WERI-Rb-1 (cell line): ENCODE measurements at places on chromosomes 5 and 9.

DNA sequence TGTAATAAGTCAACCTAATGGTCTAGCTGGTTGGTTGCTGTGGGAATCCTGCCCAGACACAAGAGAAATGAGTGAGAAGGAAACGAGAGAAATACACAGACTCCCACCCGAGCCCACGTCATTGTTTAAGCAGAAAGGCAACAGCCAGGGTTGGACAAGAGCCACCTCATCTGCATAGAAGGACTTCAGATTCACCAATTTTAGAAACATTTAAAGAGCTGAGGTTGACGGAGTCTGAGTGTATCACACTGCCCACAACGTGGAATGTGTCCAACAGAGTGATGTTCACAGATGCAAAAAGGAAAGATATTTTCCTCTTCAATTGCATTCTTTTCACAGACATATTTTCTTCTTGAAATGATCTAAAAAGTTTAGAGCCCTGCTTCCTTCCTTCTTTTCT is 349.5 kb downstream of the AGTPBP1 start:
- DNase-seq = no peak

GRCh38 chr9:90642570-90643539 is at the start of gene DIRAS2:
TSS of gene DIRAS2 (minus strand) at chr9:90642824. CDS start at chr9:90613827, 28,997 bp downstream.
- DNase-seq = peak; percentile 84

GRCh38 chr5:142608081-142608480 is 77.8 kb downstream of the FGF1 start:
- DNase-seq = no peak

GRCh38 chr5:112646139-112646936 is 91.3 kb upstream of the APC start:
- DNase-seq = no peak

DNA sequence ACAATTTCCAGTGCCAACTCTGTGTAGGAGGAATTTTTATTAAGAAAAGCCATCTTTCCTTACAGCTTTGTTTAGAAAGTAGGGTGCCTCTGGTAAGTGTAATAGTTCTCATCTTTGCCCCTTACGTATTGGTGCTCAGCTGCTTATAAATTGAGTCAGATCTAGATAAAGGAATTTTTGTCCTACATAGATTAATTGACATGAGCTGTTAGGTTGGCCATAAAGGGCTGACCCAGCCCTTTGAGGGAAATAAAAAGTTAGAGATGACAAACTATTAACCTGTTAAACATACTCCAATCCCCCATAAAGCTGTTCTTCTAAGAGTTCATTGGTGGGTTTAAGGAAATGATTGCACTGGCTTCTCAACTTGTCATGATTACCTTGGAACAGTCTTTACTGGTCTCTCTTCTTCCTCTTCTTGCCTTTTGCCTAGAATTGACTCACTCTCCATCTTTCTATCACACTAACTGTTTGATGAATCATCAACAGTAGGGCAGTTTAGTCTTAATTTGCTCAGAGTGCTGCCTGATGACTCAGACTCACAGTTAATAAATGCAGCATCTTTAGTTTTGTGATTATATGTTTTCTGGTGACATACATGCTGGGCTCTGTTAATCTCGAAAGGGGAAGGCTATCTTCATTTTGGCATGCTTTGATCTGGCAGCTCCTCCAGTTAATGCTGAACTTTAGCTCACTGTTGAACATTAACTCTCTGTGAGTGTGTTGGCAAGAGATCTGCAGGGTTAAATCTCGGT is 51.7 kb downstream of the ARHGAP26 start:
- DNase-seq = no peak

DNA sequence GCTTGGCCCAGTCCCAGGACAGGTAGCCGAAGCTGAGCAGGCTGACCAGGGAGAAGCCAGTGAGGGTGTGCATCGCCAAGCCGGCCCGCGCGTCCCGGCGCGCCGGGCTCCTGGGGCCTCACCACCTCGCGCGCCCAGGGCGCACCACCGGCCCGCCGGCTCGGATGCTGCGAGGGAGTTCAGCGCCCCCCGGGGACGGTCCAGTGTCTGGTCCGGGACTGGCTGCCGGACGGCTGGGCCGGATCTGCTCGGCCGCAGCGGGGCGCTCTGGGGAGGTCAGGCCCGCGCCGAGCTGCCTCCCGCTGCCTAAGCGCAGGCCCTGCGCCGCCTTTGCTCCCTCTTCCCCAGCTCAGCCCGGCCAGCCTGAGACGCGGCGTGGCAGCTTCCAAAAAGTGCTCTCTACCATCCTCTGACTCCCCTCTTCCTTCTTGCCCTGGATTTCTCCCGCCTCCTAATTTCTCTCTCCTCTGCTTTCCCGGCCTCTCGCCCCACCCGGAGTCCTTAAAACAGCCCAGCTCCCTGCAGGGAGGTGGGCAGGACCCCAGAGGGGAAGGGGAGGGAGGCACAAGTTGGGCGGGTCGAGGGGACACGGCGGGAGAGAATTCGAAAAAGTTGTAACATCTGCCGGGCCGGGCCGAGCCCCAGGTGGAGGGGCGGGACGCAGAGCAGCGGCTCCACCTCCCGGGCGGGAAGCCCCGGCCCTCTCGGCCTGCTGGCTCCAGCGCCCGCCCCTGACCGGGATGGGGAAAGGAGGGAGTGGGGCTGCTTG is at the start of gene ARSI:
Gene ARSI, minus strand, starts transcription at position 605 of the 769 bp plus-strand sequence. Its CDS starts 532 bp downstream, at position 73.
- no peak for DNase-seq

- no peak for DNase-seq
These were observed 16.1 kb downstream of the NR6A1 start for GRCh38 chr9:124755061-124755460.

GRCh38 chr5:54458221-54458620 is 2.7 kb downstream of the HSPB3 start:
- no peak for DNase-seq

DNA sequence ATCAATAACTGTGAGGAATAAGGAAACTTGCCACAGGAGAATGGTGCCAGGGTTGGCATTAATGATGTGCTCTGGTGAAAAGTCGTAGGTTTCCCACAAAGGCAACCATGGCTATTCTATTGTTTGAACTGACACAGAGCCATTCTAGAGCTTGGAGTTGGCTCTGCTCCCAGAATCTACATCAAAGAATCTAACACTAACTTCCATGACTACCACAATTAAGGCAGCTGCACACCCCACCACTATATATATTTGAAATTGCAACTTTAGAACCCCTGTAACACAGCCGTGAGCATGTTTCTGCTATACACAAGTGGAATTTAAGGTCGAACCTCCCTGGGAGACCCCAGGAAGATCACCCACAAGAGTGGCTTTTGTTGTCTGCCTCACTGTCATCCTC is 89.7 kb upstream of the CCDC152 start:
- DNase-seq = no peak

- peak; percentile 8 for DNase-seq
These were observed 614.7 kb downstream of the ISL1 start for GRCh38 chr5:51997949-51998348.

- DNase-seq = no peak
These were observed 233.3 kb downstream of the ZNF608 start for GRCh38 chr5:124512952-124513632.

- DNase-seq = no peak
These were observed 26.9 kb downstream of the SPEF2 start for GRCh38 chr5:35644543-35644942.

GRCh38 chr5:17228821-17229291 is 11.4 kb downstream of the BASP1 start:
- no peak for DNase-seq

DNA sequence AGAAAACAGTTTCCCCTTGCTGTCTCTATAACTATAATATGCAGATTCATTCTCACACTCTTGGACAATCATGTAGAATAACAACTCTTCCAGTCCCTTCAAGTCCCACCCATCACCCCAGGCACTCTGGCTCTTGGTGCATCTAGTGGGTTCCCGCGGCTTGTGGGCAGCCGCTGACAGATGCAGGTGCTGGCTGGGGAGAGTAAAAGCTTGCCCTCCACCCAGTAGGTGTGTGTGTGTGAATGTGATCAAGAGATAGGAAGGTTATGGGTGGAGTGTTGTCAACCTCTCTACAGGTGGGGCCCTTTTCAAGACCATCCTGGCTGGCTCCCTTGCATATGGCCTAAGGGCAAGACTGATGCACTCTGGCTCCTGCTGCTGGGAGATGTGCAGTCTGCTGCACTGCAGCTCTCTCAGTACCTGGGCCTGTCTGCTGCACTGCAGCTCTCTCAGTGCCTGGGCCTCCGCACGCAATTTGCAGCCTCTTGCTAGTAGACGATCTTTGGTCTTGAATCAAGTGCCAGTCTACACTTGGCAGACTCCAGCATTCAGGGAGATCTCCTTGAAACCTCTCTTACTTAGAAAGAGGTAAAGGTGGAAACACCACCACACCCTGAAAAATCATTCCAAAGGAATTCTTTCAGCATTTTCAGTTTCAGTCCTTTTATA is 189.7 kb upstream of the GDNF start:
- DNase-seq = no peak

- DNase-seq = no peak
These were observed 11.0 kb downstream of the GFI1B start for GRCh38 chr9:132989414-132989996.

- no peak for DNase-seq
These were observed 297.8 kb downstream of the CWC27 start for GRCh38 chr5:65066387-65067146.

GRCh38 chr9:33781736-33782135 is 13.6 kb upstream of the PRSS3 start:
- no peak for DNase-seq

- DNase-seq = no peak
These were observed 248.3 kb upstream of the KCNN2 start for GRCh38 chr5:114113604-114114003.

DNA sequence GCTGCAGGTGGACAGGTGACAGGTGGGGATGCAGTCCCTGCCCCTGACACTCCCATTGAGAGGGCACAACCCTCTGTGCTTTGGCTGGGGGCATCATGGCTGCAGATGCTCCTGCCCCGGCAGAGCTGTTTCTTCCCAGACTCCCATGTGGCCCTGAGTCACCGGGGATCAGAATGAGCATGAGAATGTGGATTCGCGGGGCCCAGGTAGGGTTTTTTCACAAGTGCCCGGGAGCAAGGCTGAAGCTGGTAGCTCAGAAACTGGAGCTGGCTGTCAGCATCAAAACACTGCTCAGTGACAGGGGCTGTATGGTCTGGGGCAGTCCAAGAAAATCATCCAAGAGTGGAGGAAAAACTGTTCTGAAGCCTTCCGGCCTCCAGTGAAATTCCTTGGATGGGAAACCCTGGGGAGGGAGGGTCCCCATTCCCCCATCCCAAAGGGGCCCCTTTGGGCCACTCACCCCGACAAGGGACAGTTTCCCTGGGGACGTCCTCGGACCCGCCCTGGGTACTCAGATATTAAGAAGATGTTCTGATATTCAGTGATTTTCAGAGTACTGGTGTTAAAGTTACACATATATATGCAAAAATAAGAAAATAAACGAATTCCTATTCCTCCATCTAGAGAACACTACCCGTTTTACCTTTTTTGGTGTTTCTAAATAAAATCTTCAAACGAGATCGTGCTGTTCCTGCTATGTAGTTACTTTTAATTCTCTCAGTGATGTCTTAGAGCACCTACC is 120.1 kb upstream of the LPCAT1 start:
- no peak for DNase-seq

- DNase-seq = peak; percentile 54
These were observed 69.3 kb downstream of the PTPN3 start for GRCh38 chr9:109428854-109429253.

- no peak for DNase-seq
These were observed 123.7 kb downstream of the EBF1 start for GRCh38 chr5:158976035-158976434.

DNA sequence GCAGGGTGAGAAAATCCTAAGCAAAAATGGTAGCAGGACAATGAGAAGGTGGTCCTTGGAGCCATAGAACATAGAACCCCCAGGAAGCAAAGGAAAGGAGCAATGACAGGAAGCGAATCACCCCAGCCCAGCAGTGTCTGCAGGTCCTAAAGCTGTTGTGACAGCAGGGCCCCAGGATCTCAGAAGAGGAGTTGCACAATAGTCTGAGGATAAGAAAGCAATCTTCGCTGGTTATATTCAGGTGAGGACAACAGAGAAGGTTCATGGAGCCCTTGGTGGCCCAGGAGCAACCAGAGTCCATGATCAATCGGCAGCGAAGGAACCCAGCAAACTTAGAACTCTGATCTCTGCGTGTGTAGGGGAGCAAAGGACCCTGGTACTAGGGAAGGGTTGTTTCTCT is 234.8 kb upstream of the IRX2 start:
- DNase-seq = no peak

GRCh38 chr5:6732634-6733410 is 19.6 kb downstream of the TENT4A start:
- no peak for DNase-seq

DNA sequence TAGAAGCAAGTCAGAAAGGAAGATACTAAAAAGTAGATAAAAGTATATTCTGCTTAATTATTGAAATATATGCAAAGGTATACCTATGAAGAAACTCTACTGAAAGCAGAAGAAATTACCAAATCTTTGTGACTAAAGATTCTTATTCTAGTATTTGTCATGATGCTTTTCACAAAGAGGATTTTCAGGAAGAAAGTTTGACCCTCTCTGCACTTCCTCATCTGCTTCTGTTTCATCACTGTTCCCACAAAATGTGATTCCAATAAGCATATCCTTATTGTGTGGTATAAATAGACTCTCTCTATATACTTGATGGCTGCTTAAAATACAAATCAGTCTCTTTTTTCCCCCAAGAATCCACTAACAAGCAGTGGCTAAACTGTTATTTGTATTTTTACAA is 2139.6 kb upstream of the ACO1 start:
- DNase-seq = no peak

DNA sequence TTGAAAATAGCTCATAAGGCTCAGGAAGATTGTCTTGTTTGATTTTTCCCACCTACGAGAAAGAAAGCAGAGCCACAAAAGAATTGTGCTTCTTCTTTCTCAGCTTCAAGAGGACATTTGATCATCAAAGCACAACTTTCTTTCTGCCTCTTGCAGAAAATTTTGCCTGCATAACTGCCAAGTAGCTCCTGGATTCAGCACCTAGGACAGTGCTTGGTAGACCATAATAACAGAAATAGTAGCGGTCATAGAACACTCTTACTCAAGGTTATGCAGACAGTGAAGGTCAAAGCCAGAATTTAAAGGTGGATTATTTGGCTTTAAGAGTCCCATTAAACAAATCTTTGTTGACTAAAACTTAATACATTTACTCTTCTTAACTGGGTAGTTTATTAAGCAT is 594.7 kb upstream of the CCNG1 start:
- DNase-seq = no peak

- no peak for DNase-seq
These were observed 42.2 kb upstream of the EGFL7 start for GRCh38 chr9:136620441-136621018.

GRCh38 chr5:33837301-33837700 is 54.5 kb downstream of the ADAMTS12 start:
- no peak for DNase-seq

DNA sequence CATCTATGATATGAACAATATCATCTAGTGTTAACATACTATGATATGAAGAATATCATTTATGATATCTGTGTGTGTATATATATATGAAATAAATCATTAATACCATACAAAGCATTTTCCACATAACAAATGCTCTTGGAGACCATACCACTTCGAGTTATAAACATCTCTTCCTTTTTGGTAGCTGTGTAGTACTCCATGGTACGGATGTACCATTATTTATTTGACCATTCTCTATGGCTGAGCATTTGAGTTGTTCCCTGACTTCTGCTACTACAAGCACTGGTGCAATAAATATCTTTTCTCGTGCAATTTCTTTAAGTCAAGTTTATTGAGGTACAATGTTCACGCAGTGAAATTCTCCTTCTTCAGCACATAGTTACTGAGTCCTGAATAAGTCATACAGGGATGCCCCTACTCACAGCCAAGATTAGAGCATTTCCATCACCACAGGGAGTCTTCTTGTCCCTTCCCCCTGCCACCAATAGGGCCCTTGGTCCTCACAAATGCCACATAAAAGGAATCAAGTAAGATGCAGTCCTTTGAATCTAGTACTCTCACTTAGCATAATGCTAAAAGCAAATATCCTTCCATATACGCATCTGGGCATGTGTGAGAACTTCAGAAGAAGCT is 75.2 kb upstream of the SLC25A48 start:
- DNase-seq = no peak
